Psoas muscle (tissue), 8 donors: ENCODE measurements at places on chromosomes 16 and 17. TPM values are rescaled to one million over a fixed set of nuclear protein-coding genes. Genes with fewer than 3 reads are reported as not detected.

- no peaks in the 10 kb centered on the region for H3K36me3 ChIP-seq
- H3K27me3 ChIP-seq = no peaks in the 10 kb centered on the region
- H3K27ac ChIP-seq = peak overlapping the region; percentile 92
These were observed 318 bp upstream of the RBL2 start for GRCh38 chr16:53433930-53434376.

TMUB2 gene
- total RNA-seq = 20.6 TPM

GRCh38 chr17:60087882-60088669 is 9.4 kb upstream of the HEATR6 start:
- H3K27ac ChIP-seq = no peak overlapping the region
- no peaks in the 10 kb centered on the region for H3K4me1 ChIP-seq
- H3K36me3 ChIP-seq = no peaks in the 10 kb centered on the region
- H3K4me3 ChIP-seq = no peak overlapping the region

DNA sequence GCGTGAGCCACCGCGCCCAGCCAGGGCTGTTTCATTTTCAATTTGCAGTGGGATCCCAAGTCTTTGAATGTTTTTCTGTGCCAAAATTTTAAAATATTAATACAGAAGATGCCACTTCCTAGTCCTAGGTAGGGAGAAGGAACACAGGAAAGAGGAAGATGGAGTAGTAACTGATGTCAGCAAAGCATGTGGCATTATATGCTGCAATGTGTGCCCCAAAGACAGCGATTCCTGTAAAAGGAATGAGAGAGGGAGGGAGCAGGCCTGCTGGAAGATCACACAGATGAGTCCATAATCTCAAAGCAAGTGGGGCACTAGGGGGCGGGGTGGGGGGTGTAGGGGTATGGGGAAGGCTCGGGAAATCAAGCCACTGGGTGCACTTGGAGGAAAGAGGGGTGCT is 23.4 kb upstream of the SSTR2 start:
- H3K4me1 ChIP-seq = no peaks in the 10 kb centered on the region
- no peak overlapping the region for H3K4me3 ChIP-seq
- DNase-seq = no peak
- H3K27me3 ChIP-seq = peaks cover 7% of the 10 kb centered on the region
- H3K27ac ChIP-seq = no peak overlapping the region

GRCh38 chr16:58828901-58829545 is 94.9 kb upstream of the GOT2 start:
- no peak for DNase-seq
- no peak overlapping the region for H3K27ac ChIP-seq
- no peaks in the 10 kb centered on the region for H3K4me1 ChIP-seq
- H3K4me3 ChIP-seq = peak overlapping the region; percentile 32

DNA sequence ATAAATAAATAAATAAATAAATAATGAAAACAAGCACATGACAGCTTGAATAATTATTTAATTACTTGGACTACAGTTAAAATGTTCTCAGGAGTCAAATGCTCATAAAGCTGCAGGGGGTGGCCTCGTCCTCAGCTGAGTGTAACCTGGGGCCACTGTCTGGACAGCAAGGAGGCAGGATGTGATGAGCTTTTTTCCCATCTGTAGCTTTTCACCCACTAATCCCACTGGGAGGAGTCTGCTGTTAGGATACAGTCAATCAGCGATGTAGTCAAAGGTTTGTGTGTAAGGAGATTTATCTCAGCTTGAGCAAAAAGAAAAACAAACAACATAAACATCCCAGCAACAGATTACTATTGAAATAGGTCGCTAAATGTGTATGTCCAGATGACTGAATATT is 22.5 kb downstream of the ZCCHC14 start:
- no peak for DNase-seq
- no peaks in the 10 kb centered on the region for H3K36me3 ChIP-seq

TEFM gene
- 8.0 TPM for total RNA-seq

DNA sequence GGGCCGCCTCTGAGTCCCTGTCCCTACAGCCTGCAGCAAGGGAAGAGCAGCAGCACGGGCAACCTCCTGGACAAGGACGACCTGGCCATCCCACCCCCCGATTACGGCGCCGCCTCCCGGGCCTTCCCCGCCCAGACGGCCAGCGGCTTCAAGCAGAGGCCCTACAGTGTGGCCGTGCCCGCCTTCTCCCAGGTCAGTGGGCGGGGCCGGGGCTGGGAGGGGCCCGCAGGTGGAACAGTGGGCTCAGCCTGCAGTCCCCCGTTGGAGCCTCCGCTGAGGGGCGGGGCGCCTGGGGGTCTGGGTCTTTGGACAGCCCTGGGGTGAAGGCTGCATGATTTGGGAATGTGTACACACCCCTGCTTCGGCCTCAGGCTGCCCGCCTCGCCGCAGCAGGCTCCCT is 58.6 kb upstream of the PVALEF start:
- no peak overlapping the region for H3K4me3 ChIP-seq
- no peaks in the 10 kb centered on the region for H3K27me3 ChIP-seq
- no peaks in the 10 kb centered on the region for H3K36me3 ChIP-seq
- H3K4me1 ChIP-seq = no peaks in the 10 kb centered on the region
- DNase-seq = no peak

- H3K27ac ChIP-seq = no peak overlapping the region
- no peak overlapping the region for H3K4me3 ChIP-seq
- no peaks in the 10 kb centered on the region for H3K4me1 ChIP-seq
- peaks cover 3% of the 10 kb centered on the region for H3K36me3 ChIP-seq
- no peaks in the 10 kb centered on the region for H3K27me3 ChIP-seq
- no peak for DNase-seq
These were observed 7.1 kb downstream of the CYB5D2 start for GRCh38 chr17:4150096-4150495.

DNA sequence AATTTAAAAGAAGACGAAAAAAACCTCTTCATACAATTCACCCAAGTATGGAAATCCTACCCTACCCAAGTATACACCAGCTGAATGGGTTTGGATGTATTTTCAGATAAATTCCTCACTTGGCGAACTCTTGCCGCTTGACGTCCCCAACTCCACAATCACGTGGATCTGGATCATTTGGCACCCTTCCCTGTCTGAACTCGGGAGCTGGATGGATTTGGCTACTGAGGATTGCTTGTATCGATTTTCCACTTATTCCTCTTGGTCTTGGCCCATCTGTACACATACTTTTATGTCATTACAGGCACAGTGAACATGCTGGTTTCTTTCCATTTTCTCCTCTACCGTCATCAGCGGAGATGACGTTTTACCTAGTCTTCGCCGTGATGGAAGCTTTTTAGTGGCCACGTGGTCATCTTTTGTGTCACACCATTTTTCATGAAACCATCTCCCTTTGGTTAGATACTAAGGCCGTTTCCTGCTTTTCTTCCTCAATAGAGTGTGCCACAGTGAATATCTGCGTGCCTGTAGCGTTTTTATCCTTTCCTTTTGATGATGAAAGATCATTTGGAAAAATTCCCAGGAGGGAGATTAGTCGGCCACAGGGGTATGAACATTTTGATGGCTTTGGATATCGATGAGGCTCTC is 47.1 kb downstream of the CMIP start:
- H3K4me3 ChIP-seq = no peak overlapping the region
- no peaks in the 10 kb centered on the region for H3K27me3 ChIP-seq

DNA sequence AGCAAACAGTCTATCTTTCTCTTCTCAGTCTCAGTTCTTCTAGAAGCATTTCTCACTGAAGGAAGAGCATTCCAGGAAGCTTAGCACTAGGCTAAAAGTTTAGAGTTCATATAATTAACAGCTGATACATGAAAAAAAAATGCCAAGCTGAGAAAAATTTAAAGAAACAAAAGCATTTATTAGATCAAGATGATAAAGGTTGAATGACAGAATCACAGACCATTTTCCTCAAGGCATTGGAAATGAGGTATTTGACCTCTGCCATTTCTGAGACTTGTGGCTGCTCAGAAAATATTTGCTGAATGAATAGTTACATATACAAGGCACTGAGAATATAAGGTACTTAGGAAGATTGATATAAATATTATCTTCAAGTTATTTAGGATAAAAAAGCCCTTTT is 901.6 kb upstream of the GOT2 start:
- DNase-seq = no peak
- H3K36me3 ChIP-seq = no peaks in the 10 kb centered on the region
- H3K27ac ChIP-seq = no peak overlapping the region
- no peak overlapping the region for H3K4me3 ChIP-seq
